ENCODE measurements at places on chromosomes 2 and 18.

- no peak for DNase-seq
These were observed 842.4 kb downstream of the TDRD15 start for GRCh38 chr2:21966139-21966538.

DNA sequence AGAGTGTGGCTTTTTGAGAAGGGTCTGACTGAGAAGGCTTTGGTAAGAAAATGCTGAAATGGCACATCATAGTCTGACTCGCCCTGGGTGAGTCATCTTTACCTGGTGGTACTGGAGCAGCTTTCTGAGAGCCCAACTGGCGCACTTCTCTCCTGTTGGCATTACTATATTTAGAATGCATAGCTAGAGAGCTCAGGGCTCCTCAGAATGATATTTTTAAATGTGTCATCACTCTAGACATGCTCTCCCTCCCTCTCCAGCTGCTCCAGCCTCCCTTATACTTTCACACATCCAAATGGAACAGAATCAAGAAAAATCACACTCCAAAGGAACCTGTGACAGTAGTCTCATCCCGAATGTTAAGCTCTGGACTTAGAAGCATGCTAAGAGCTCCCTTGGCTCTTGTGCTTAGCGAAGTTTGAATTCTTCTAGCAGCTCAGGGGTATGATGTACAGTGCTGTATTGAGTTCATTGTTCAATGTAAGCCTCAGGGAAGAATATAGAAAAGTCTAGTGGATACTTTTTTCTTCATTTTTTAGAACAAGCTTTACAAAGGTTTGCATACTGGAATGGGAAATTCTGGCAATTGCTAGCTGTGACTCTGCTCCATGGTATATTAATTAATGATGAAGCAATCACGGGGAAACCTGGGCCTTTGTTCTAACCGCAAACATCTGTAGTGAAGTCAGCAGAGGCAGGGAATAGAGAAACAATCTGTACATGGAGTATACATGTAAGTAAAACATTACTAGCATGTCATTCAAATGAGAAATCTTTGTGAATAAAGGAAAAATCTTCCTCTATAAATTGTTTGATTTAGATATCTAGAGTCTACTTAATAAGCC is 751.2 kb upstream of the NRXN1 start:
- DNase-seq: no peak

- no peak for DNase-seq
These were observed 72.8 kb downstream of the RAPH1 start for GRCh38 chr2:203462308-203462707.

DNA sequence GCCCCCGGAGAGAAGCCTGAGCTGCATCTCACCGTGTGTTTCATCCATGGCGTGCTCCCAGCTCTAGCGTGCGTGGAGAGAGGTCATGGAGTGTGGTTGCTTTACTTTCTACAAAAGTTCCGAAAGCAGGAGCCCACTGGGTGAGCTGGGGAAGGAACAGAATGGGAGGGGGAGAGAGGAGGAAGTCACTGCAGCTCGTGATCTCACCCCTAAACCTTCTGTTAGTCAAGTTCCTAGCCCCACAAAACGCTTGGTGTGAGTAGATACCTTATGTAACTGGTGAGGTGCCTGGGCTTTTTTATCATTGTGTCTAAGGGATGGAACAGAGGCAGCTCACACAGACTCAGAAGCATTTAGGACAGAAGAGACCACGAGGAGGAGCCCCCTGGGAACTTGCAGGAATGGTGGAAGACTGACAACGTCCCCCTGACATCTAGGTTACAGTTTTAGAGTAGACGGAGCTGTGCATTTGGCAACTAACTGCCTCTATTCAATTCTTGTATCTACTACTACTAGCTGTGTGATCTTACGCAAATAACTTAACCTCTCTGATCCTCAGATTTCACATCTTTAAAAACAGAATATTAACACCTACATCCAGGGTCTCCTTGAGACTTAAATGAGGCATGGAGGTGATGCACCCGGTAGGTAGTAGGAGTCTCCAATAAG is 123.3 kb downstream of the ARL4C start:
- DNase-seq: no peak

GRCh38 chr18:9137168-9138066 is 836 bp downstream of the ANKRD12 start:
- peak; percentile 76 for DNase-seq

DNA sequence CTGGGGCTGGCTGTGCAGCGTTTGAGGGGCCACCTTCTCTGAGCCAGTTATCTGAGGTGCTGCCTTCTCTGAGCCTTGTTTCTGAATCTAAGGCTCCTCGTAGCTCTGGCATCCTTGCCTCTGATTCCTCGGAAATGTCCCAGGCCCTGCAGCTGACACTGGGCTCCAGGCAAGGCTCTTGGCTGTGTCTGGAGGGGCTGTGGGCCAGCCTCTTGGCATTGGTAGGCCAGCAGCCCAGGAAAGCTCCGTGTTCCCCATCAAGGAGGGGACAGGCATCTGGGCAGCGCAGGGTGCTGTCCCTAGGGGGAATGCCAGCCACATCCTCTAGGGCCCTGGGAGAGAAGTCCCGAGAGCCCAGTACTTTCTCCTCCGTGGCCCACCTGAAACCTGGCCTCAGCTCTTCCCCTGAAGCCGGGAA is 40.7 kb upstream of the TAF1B start:
- no peak for DNase-seq

DNA sequence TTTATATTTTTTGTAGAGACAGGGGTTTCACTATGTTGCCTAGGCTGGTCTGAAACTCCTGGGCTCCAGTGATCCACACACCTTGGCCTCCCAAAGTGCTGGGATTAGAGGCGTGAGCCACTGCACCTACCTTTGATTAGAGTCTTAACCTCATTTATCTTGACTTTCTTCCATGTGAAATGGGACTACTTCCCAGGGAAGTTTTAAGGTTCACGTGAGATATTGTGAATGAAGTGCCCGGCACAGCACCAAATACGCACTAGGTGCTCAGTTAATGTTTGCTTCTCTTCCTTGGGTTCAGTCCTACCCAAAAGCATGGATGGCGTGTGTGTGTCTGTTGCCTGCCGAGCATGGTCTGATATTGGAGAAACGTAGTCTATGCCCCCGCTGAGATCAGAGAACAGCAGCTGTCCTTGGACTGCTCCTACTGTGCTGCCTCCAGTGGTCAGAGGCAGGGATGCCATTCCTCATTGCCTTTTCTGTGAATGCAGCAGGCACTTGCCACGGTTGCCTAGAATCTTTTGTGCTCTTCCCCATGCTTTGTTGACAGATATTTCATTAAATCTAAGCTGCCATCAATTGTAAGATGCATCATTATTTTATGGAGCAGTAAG is 12.3 kb upstream of the TFCP2L1 start:
- DNase-seq: no peak

DNA sequence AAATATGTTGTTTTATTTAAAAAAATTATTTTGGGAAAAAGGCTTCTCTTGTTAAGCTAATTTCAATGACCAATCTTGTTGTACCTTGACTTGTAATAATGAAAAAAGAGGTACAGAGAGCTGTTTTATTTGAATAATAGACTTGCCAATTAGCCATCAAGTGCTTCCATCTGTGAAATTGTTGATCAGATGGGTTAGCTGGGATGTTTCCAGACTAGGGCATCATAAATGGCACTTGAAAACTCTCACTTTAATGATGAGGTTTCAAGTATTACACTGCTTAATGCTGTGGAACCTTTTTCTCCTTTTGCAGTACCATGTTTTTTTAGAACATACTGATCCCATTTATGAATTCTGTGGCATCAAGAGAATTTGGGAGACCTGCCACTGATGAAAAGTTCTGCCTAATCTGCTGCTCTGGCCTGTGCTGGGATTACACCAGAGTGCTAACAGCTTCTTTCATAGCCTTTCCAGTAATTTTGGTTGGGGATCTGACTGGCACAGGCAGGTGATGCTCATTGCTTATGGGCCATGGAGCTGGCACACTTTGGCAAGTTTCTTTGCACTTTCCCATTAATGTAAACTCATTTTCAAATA is 24.2 kb downstream of the PSMD14 start:
- DNase-seq: no peak

DNA sequence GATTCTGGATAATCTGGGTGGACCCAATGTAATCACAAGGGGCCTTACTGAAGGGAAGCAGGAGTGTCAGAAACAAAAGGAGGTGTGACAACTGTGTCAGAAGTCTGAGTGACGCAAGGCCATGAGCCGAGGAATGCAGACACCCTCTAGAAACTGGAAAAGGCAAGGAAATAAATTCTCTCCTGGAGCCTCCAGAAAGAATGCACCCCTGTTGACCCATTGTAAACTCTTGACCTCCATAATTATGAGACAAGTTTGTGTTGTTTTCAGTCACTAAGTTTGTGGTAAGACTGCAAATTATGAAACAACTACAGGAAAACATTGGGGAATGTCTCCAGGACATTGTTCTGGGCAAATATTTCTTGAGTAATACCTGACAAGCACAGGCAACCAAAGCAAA is 47.3 kb upstream of the B3GNT7 start:
- DNase-seq: no peak

DNA sequence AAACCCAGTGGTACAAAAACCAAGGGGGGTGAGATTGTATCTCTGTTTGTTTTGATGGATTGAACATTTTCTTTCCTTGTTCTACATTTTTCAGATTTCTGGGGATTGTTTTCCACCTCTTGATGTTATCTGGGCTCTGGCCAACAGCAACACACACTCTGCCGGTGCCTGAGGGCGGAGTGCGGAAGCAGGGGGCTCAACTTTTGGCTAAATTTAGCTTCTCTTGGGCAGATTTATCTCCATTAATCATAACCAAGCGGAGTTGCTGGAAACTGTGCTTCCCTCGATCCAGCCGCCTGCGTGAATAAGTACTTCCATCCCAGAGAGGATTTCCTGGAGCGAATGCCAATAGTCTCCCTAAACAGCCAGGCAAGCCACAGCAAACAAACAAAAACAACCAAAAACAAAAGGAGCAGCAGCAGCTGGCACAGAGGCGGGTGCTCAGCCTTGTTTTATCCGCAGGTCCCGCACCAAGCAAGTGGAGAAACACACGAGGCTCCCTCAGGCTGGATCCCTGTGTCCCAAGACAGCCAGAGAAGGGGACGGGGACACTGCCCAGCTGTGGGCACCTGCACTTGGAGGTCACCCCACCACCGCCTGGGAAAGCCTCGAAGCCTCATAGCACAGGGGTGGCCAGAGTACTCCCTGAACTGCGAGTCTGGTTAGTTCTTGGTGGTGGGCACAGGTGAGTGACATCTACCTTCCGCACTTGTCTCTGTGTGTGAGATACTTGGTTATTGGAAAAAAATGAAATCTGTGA is 143.4 kb downstream of the NDUFA10 start:
- no peak for DNase-seq

- DNase-seq: no peak
These were observed 226.6 kb downstream of the ALPK2 start for GRCh38 chr18:58402247-58402646.

DNA sequence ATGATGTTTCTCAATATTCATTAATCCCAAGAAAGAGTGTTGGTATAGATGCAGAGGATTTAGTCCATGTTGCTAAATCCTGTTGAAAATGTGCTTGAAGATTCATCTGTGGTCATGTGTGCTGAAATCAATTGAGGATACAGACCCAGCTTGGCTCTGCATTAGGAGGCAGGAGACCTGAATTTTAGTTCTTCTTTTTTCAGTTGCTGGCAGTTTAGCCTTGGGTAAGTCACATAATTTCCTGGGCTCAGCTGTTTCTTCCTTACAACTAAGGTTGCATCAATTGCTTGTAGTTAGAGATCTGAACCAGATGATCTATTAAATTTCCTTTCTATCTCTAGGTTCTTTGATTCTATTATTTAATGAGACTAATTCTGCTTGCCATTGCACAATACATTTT is 54.4 kb downstream of the SETBP1 start:
- no peak for DNase-seq

DNA sequence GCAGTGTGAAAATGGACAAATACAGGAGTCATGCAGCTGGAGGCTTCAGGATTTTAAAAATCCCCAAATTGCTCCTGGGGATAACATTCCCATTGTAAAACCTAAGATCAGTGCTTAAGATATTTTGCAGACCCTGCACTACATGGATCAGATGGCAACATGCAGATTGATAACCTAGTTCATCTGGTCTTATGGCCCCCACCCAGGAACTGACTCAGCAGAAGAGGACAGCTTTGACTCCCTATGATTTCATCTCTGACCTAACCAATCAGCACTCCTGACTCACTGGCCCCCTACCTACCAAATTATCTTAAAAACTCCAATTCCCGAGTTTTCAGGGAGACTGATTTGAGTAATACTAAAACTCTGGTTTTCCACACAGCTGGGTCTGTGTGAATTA is 20.0 kb downstream of the SRBD1 start:
- DNase-seq: no peak

DNA sequence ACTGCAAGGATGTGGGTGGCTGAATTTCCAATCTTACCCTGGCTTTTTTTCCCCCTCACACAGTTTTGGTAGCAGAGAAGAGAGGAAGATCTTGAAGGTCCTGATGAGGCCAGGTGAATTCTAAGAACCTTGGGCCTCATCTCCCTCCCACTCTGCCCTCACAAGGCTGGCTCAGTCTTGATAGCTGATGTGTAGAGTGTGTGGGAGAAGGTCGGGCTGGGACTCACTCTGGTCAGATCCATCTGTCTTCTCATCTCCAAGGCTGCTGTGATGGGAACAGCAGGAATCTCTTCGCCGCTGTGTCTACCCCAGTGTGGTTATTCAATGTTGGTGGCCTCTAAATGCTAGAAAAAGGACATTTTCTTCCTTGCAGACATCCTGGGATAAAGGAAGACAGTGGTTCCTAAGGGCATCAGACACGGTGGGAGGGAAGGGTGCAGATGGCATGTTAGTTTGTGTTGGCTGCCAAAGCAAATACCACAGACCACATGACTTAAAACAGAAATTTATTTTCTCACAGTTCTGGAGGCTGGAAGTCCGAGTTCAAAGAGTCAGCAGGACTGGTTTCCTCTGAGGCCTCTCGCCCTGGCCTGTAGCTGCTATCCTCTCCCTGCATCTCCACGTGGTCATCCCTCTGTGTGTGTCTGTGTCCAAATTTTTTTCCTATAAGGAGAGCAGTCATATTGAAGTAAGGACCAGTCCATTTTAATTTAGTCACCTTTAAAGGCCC is 37.6 kb upstream of the MGAT4A start:
- no peak for DNase-seq

GRCh38 chr2:68548396-68548795 is 81.0 kb downstream of the APLF start:
- DNase-seq: no peak

DNA sequence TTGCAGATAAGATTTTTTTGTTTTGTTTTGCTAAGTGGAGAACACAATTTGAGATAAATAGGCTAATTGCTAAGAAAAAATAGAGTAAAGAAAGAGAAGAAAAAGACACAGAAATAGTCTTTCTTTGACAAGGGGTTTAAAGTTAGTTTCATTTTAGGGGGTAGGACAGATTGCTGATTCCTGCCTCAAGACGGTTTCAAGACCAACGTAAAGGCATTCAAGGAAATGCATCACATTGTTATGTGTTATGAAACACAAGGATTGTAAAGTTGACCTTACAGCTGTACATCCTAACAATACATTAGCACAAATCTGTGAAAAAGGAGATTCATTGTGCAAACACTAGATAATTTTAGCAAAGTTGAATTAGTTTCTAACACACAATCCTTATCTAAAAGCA is 22.7 kb upstream of the ETAA1 start:
- no peak for DNase-seq

All from activated T-cell treated with anti-CD3 and anti-CD28 coated beads, Interleukin-2, amount 50 U/mL, for 1 hour (primary cell).